ENCODE measurements at places on chromosomes 1 and 21.

DNA sequence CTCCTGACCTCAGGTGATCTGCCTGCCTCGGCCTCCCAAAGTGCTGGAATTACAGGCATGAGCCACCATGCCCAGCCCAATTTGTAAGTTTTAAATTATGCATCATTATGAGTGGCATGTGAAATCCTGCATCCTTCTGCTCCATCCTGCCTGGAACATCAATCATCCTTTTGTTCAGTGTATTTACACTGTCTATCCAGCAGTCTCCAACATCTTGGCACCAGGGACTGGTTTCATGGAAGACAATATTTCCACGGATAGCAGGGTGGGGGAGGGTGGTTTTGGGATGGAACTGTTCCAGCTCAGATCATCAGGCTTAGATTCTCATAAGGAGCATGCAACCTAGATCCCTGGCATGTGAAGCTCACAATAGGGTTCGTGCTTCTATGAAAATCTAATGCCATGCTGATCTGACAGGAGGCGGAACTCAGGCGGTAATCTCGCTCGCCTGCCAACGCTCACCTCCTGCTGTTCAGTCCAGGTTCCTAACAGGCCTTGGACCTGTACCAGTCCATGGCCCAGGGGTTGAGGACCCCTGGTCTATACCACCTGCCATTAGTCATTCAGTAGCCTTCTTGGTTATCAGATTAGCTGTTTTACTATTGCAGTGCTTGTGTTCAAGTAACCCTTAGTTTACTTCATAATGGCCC lies 22.2 kb upstream of the TCEA3 start:
- DNase-seq = peak; percentile 56

DNA sequence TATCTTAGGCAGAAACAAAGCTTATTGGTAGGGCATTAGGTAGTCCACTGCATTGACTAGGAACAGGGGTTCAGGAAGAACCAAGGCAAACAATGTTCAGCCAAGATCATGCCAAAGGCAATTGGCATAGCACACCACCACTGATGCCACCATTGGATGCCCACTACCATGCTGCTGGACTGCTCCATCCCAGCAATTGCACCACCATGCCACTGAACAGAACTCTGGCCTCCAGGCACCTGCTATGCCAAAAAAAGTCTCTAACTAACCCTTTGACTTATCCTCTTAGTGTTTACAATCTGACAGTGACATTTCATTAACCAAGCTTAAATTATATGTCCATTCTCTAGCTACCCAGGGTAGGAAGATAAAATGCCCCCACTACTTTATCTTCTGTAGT lies 509.6 kb upstream of the CAMK1G start:
- no peak for DNase-seq

DNA sequence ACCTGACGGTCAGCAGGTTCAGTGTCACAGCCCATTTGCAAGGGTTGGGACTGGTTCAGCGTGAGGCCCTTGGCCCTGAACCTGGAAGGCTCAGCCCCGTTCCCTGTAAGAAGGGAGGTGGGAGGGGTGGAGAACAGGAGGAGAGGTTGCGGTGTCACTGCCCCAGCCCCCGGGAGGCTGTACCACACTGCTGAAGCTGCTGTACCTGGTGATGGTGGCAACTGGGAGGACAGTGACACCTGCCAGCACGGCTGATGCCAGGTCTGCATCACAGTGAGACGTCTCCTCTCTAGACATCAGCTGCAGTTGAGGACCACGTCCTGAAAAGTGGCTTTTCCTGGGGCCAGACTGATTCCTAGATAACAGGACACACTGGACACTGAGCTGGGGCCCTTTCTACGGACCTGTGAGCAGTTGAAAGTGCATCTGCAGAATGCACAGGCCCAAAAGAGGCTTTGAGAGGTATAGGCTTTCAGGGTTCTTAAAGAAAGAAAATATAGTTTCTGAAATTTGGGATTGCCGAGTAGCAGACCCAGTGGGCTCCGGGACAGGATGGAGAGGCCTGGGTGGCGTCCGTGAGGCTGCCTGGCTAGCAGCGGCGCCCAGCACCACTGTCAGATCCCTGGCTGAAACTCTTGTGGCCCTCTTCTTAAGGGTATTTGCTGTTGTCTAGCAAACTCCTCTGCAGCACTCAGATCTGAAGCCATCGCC lies 47.7 kb downstream of the COQ8A start:
- no peak for DNase-seq

DNA sequence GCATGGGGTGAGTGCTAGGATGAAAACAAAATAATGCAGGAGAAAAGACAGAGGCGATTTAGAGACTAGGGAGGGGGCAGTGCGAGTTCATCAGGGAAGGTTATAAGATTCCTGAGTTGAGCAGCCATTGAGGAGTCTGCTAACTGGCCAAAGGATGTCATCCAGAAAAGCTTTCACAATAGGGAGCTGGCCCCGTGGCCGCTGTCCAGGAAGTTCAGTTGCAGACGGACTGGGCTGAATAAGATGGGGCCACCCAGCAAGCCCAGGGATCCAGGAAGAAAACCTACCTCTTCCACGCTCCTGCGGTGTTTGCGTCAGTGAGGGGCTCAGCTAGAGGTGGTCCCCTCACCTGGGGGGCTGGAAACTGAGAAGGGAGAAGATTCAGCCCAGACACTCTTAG lies 4.0 kb upstream of the PKP1 start:
- no peak for DNase-seq

DNA sequence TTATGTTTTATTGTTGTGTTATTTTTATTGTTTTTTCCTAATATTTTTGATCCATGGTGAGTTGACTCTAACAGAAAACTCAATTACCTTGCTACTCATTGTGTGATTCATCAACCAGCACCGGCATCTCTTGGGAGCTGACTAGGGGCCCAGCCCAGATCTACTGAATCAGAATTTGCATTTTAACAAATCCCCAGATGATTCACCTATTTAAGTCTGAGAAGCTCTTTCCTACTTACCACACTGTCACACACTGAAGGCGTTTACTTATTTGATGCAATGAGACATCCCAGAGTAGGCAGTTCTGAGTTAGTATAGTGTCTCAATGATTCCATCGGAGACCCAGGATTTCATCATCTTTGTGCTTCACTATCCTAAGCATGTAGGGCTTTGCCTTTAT lies 416.6 kb downstream of the RWDD3 start:
- no peak for DNase-seq

GRCh38 chr1:159250638-159251216 lies 46.1 kb downstream of the ACKR1 start:
- no peak for DNase-seq

DNA sequence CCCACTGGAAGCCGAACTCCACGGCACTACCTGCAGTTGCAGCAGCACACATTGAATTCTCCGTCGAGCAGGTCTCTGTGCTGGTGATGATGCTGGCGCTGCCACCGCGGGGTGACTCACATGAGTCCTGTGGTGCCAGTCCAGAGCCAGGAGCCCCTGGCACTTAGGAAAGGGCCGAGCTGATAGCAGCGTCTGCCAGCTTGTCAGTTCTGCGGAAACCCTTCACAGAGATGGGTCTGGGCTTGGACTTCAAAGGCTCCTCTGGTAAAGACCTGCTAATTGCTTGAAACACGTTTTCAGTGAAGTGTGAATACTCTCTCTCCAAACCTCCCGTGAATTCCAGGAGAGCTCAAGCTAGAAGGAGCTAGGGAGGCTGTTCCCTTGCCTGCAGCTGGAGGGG lies 92.2 kb downstream of the GRIK3 start:
- no peak for DNase-seq

DNA sequence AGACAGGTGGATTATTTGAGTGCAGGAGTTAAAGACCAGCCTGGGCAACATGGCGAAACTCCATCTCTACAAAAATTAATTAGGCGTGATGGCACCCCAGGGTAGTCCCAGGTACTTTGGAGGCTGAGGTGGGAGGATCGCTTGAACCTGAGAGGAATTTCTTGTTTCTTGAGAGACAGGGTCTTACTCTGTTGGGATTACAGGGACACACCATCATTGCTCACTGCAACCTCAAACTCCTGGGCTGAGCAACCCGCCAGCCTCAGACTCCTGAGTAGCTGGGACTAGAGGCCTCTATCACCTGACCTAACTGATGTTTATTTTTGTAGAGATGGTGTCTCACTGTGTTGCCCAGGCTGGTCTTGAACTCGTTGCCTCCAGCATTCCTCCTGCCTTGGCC lies 24.8 kb downstream of the DHX9 start:
- DNase-seq = no peak

DNA sequence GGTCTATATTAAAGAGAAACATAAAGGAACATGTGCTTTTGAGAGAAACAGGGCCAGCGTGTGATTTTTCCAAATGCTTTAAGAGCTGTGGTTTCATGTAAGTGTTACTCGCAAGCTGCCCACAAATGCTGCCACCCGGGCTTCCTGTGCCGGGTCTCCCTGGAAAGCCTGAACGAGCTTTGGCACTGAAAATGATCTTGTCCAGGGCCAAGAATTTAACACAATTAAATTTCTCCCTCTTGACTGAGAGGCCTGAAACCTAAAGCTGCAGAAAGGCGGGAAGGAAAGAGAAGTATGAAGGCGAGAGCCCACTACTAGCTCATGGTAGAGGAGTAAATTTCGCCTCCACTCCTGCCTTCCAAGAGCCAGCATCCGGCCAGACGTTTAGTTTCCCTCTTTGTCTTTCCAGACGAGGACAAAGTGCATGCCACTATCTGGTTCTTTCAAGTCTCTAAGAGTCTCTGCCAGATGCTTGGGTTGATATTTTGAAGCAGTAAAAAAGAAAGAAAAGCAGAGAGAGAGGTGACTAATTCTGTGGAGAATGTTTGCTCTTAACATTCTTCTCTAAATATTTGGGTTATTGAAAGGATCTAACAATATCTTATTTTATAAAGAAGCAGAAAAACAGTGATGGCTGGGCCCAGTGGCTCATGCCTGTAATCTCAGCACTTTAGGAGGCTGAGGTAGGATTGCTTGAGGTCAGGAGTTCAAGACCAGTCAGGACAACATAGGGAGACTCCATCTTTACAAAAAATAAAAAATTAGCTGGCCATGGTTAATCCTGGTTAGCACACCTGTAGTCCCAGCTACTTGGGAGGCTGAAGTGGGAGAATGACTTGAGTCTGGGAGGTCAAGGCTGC lies 100.0 kb upstream of the HNRNPU start:
- DNase-seq = no peak
